ENCODE measurements at places on chromosomes 12 and 14.

- DNase-seq, result no peak
Measured at GRCh38 chr12:7751394-7751793, 4.2 kb upstream of the CLEC4C start.

- DNase-seq, result no peak
Measured at GRCh38 chr14:35573911-35574310, 39.9 kb downstream of the INSM2 start.

- no peak for DNase-seq
Measured at GRCh38 chr14:94386085-94387031, 2.0 kb downstream of the SERPINA1 start.

- no peak for DNase-seq
Measured at GRCh38 chr12:20289520-20289919, 78.8 kb upstream of the PDE3A start.

GRCh38 chr14:53195949-53196348 lies 42.8 kb upstream of the DDHD1 start:
- DNase-seq, result no peak

DNA sequence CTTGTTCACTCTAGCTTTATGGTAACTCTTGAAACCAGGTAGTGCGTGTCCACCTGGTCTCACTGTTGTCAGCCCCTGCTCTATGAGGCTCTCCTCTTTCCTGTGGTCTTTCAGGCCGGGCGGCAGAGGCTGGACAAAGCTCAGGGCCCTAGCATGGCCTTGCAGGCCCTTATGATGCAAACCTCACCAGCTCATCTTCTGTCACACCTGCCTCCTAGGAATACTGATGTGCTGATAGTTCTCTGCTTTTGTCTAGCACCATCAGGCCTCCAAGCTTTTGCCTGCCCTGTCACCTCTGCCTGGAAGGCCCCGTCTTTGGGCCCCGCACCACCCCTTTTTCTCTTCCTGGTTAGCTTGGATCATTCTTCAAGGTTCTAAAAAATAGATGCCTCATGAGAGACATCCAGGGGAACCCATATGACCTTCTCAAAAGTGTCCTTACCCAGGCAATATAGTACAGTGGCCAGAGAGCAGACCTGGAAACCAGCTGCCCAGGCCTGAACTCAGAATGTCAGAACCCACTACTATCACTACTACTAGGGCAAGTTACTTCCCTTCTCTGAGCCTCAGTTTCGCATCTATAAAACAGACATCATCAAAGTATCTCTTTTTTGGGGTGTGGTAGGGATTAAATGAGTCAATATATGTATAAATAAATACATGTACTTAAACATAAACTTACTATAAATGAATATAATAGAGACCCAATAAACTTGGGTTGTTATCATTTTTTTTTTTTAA lies 91.7 kb downstream of the ZFP36L1 start:
- DNase-seq, result no peak

GRCh38 chr14:34568803-34569202 lies 29.3 kb upstream of the EAPP start:
- no peak for DNase-seq

GRCh38 chr12:28456934-28457710 lies 266.9 kb downstream of the CCDC91 start:
- no peak for DNase-seq

- no peak for DNase-seq
Measured at GRCh38 chr14:65208548-65208947, 106.2 kb upstream of the MAX start.

DNA sequence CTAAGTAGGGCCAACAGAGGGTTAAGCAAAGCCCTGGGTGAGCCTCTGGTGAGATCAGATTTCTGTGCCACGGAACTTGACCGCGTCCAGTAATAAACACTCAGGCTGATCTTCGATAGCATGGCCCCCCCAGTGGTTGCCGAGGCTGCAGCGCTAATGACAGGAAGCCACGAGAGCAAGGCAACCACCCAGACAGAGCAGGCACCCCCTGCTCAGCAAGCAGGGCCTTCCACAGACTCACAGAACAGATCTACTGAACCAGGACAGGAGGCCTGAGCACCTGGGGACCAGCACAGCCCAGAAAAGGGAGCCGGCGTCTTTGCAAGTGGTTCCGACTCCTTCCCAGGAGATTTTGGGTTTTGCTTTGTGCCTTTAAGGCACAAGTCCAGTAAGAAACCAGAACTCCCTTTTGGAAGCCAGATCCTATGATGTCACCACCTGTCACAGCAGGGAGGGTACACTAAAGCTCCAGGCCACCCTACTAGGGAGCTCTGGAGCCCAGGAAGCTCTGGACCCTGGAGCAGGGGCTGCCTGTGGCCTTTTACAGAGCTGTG lies 42.3 kb downstream of the BCL11B start:
- no peak for DNase-seq

GRCh38 chr14:53947452-53948204 lies 9.0 kb downstream of the BMP4 start:
- DNase-seq, result no peak

DNA sequence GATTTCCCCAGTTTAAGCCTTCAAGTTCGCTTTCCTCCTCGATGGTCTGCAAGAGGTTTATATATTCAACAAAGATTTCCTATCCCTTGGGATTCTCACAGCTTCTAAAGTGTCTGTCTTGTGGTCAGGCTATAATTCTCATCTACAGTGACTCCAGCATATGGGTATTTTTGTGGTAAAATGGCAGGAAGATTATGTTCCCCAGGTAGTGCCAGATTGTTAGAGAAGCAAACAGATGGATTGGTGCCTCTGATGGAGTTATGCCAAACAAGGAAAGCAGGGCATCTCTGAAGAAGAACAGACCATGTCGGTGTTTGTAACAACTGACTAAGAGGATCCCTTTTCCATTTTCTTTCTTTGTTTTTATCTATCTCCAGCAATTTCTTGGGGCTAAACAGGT lies 5.5 kb upstream of the CCDC175 start:
- no peak for DNase-seq

- DNase-seq, result no peak
Measured at GRCh38 chr14:93752980-93753561, 35.2 kb downstream of the PRIMA1 start.

DNA sequence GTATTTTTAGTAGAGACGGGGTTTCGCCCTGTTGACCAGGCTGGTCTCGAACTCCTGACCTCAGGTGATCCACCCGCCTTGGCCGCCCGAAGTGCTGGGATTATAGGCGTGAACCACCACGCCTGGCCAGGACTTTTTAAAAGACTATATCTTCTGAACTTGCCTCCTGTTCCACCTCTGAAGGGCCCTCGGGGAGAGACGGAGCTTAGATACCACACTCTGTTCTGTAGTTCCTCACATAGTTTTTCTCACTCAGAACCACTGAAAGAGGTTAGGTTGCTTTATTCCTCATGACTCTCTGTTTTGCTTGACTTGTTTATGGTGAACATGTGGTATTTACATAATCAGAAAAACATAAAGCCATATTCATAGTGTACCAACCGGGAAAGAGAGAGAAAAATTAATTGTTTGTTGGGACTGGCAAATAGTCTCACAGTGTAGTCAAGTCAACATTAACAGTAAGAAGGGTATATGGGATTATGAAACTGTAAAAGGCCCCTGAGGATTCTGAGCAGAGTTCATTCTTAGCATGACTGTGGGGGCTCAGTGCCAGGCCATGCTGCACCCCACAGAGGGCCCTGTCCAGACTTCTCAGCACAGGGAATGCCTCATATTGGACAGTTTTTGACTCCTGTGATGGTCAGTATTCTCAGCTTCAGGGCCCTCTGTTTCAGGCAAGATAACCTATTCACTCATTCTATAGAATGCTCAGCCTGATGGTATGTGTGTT lies 342.3 kb downstream of the ZFP36L1 start:
- no peak for DNase-seq

- no peak for DNase-seq
Measured at GRCh38 chr14:80483331-80483730, 272.0 kb upstream of the DIO2 start.

DNA sequence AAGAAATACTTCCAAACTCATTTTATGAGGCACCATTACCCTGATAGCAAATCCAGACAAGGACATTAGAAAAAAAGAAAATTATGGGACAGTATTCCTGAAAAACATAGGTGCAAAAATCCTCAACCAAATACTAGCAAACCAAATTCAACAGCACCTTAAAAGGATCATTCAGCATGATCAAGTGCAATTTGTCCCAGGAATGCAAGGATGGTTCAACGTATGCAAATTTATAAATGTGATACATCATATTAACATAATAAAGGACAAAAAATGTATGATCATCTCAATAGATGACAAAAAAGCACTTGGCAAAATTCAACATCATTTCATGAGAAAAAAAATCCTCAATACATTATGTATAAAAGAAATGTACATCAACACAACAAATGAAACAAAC lies 162.9 kb downstream of the DUSP6 start:
- no peak for DNase-seq

DNA sequence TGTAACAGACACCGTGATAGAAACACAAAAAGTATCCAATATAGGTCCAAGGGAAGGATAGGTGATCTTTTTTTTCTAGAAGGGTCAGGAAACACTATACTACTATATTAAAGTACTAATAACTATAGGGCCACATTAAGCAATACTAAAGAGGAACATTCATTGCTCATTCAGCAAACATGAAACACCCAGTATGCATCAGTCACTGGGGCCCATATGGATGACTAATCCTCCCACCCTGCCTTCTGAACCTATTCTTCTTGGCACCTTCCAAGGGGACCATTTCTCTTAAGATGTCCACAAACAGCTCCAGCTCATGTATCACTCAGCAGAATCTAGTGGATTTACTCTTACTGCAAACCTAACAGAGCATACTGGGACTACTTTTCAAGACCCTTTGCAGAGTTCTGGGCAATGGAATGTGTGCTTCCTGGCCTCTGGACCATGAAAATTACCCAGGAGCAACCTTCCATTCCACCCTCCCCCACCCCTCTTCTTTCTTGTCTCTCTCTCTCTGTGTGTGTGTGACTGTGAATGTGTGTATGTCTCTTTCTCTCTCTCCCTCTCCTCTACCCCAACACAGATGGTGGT lies 187.9 kb downstream of the EPS8 start:
- DNase-seq, result no peak

DNA sequence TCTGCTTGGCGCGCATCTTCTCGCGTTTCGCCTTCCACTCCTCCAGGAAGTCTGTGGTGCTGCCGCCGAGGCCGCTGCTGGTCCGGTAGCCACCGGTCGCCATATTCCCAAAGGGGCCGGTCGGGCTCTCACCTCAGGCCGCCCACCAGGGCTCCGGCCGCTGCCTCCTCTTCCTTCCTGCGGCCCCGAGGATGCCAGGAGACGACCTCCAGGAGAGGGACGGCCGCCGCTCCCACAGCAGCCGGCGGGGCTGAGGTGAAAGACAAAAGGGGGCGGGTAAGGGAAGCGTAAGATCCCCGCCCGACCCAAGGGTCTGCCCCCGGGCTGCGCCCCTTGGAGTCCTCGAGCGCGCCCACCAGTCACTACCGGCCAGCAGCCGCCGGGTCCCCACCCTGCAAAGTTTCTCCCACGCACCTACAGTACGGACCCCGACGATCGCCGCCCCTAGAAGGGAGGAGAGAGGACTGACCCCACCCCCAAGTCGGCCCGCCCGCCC lies 574 bp downstream of the PAWR start:
- DNase-seq, result no peak

GRCh38 chr12:102748704-102749103 lies 168.3 kb downstream of the PAH start:
- DNase-seq, result no peak

- no peak for DNase-seq
Measured at GRCh38 chr14:68896132-68896531, 83.0 kb downstream of the ACTN1 start.

DNA sequence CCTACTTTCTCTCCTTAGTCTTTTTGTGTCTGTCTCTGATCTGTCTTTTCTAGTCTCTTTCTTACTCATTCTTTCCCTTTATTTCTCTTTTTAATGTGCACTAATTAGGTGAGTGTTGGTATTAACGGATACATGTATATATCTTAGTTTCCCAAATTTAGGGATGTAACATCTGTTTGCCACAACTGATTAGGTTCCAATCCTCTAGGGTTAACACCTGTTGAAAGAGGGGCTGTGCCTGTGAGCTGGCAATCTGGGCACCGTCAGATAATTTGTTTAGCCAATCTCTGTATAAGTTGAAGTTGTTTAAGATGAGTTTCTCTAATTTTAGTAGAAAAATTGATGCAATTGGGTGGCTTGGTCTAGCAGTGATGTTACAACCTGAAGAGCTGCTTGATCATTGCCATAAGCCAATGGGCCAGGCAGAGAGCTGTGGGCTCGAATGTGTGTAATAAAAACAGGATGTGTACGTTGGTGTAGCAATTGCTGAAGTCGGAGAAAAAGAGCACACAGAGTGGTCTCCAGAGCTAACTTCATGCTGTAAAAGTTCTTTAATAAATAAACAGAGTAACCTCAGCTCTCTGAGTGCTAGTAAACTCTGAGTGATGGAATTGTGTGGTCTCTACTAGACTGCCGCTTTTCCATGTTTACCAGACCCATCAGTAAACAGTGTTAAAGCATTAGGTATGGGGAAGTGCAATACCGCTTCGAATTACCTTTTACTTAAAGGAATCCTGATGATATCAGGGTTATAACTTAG lies 18.3 kb upstream of the LYZ start:
- DNase-seq, result no peak

DNA sequence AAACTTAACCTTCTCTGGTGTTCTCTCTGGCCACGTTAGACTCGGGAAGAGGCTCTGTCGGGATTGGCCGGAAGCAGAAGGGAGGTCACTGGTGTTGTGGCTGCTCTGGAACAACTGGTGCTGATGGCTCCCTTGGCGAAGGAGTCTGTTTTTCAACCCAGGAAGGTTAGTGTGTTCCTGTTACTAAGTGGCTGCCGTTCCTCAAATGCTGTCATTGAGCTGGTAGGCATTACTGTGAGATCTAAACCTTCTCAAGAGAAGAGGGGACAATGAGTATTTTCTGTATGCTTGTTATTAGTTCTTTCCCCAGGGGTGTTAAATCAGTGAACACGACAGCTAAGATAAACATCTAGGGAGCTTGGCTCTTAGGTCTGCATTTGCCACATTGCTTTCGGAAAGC lies 18.3 kb downstream of the POP5 start:
- DNase-seq, result no peak

- DNase-seq, result no peak
Measured at GRCh38 chr12:91577586-91578539, 395.2 kb upstream of the DCN start.

- peak; percentile 42 for DNase-seq
Measured at GRCh38 chr12:116172224-116172849, 105.2 kb downstream of the MED13L start.

DNA sequence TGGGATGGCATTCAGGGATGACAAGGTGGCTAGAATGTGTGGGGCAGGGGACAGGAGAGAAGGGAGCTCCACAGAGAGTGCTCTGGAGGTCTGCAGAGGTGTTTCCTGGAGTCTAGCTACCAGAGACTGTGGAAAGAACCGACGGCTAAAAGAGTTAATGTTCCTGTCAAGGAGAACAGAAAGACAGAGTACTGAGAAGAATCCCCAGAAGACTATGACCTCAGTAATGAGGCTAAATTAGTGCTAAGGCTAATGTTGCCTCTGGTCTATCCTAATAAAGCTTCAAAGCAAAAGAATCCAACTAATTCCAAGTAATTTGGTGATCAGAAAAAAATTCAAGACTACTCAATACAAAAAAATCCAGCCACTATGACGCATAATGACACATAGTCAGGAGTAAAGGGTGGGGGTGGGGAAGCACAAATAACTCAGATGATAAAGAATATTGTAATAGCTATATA lies 44.7 kb downstream of the FERMT2 start:
- DNase-seq, result no peak

GRCh38 chr12:57626111-57626920 lies 6.7 kb downstream of the B4GALNT1 start:
- no peak for DNase-seq

All from hematopoietic multipotent progenitor cell treated with erythropoietin and hydrocortisone succinate and interleukin-3 and kit ligand, for 15 days (in vitro differentiated cells).